ENCODE measurements at places on chromosomes 6 and 20. TPM values are rescaled to one million over a fixed set of nuclear protein-coding genes. Genes with fewer than 3 reads are reported as not detected.

C6orf15 gene
- total RNA-seq: not detected

THBS2 gene
- 124 TPM for total RNA-seq

MC3R gene
- not detected for total RNA-seq

GRCh38 chr20:50563133-50563944 is 53.2 kb downstream of the PTPN1 start:
- H3K4me3 ChIP-seq: no peak overlapping the region
- no peak overlapping the region for H3K27ac ChIP-seq
- peaks cover 18% of the 10 kb centered on the region for H3K36me3 ChIP-seq
- H3K27me3 ChIP-seq: no peaks in the 10 kb centered on the region
- H3K4me1 ChIP-seq: peaks cover 39% of the 10 kb centered on the region
- no peak for DNase-seq

All from GM23248 (cell line).